Left renal cortex interstitium (tissue), 4 donors: ENCODE measurements at places on chromosomes 7 and 10. TPM values are rescaled to one million over a fixed set of nuclear protein-coding genes. Genes with fewer than 3 reads are reported as not detected.

DNA sequence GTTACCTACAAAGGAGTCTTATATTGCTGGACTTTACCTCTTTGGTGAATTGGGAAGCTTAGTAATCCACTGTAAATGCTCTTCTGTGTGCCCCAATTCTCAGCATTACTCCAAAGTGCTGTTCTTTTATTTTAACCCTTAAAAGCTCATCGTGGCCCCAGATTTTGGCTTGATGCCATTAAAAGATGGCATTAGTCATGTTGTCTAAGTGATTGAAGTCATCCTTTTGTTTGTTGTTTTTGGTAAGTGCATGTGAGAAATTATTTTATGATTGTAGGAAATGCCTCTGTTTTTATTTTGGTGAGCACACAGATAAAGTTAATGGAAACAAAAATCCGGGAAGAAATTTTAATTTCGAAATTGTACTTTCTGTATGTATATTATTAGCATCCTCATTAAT, 82.5 kb upstream of the GATA3 start:
- no peak for DNase-seq

DNA sequence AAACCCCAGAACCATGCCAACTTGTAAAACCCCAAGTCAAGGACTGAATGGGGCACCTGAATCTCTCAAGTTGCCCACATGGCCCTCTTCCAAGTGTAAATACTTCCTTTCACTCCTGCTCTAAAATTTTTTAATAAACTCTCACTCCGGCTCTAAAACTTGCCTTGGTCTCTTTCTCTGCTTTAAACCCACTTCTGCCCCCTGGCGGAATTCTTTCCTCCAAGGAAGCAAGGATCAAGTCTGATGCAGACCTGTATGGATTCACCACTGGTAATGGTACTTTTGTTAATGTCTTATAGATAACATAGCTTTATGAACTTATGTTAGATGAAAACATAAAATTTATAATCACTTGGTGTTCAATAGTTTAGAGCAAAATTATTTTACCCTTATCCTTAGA, 33.8 kb downstream of the SLC16A9 start:
- DNase-seq: no peak

- no peak for DNase-seq
These were observed 401.9 kb upstream of the PHF14 start for GRCh38 chr7:10571759-10572158.

DNA sequence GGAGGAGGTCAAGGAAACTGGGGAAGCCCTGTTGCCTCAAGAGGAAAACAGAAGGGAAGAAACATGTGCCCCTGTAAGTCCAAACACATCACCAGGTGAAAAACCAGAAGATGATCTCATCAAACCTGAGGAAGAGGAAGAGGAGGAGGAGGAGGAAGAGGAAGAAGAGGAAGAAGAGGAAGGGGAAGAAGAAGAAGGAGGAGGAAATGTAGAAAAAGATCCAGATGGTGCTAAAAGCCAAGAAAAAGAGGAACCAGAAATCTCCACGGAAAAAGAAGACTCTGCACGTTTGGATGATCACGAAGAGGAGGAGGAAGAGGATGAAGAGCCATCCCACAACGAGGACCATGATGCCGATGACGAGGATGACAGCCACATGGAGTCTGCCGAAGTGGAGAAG, 82.7 kb upstream of the SAMD8 start:
- no peak for DNase-seq

- no peak for DNase-seq
These were observed 112.0 kb downstream of the WNT2 start for GRCh38 chr7:117210908-117211307.

GRCh38 chr7:70614237-70615045, 517.5 kb upstream of the GALNT17 start:
- DNase-seq: no peak

Gene RADIL
- polyA plus RNA-seq: 1.5 TPM

Gene MRC1
- polyA plus RNA-seq: 11.0 TPM
